ENCODE measurements at places on chromosomes 4 and X. TPM values are rescaled to one million over a fixed set of nuclear protein-coding genes. Genes with fewer than 3 reads are reported as not detected.

The AVPR2 gene
- 4.9 TPM for total RNA-seq

The PALLD gene
- 734 TPM for total RNA-seq

The XAGE1A gene
- total RNA-seq, result not detected

The NFKB1 gene
- total RNA-seq, result 20.4 TPM

The UGT2B15 gene
- not detected for total RNA-seq

The LRCH2 gene
- total RNA-seq, result 1.4 TPM

The NEUROG2 gene
- total RNA-seq, result not detected

The KLHL4 gene
- 2.5 TPM for total RNA-seq

The ASMT gene
- not detected for total RNA-seq

The UGT2B10 gene
- total RNA-seq, result not detected

The FAM47E gene
- total RNA-seq, result 6.3 TPM

The STAP1 gene
- total RNA-seq, result 0.15 TPM

The HUWE1 gene
- total RNA-seq, result 149 TPM

The MAGEA2 gene
- total RNA-seq, result not detected

The NUDT9 gene
- total RNA-seq, result 24.5 TPM

The ZCCHC18 gene
- total RNA-seq, result not detected
